ENCODE measurements at places on chromosomes 7 and 10. TPM values are rescaled to one million over a fixed set of nuclear protein-coding genes. Genes with fewer than 3 reads are reported as not detected.

Gene TDRD1
- total RNA-seq: not detected

Gene SFRP4
- total RNA-seq: not detected

Gene ASL
- total RNA-seq: 47.9 TPM

Gene SCART1
- total RNA-seq: 0.29 TPM

DNA sequence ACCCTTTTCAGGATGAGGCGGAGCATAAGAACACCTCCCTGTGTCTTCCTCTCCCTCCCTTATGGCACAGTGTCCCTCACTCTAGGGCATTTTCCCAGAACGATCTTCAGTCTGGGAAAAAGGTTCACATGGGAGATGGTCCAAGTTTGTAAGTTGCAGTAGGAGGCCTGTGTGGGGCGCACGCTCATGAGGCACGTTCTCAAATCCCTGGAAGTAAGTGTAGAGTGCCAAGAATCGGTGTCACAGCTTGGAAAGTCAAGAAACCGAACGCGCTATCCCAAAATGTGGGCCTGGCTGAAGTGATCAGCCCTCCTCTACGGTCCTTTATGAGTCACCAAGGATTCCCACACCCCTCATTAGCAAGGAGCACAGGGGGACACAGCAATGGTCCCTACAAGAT lies 23.9 kb upstream of the SMARCD3 start:
- H3K27ac ChIP-seq: no peak overlapping the region
- DNase-seq: no peak
- H3K27me3 ChIP-seq: no peaks in the 10 kb centered on the region
- H3K4me3 ChIP-seq: no peak overlapping the region
- H3K36me3 ChIP-seq: no peaks in the 10 kb centered on the region
- no peaks in the 10 kb centered on the region for H3K4me1 ChIP-seq

- no peaks in the 10 kb centered on the region for H3K4me1 ChIP-seq
- H3K4me3 ChIP-seq: no peak overlapping the region
- no peaks in the 10 kb centered on the region for H3K27me3 ChIP-seq
- H3K27ac ChIP-seq: no peak overlapping the region
- H3K36me3 ChIP-seq: no peaks in the 10 kb centered on the region
- no peak for DNase-seq
These were observed 26.0 kb downstream of the PTPRN2 start for GRCh38 chr7:158561659-158562058.

- no peak overlapping the region for H3K4me3 ChIP-seq
- peaks cover 2% of the 10 kb centered on the region for H3K4me1 ChIP-seq
- H3K27ac ChIP-seq: no peak overlapping the region
- no peak for DNase-seq
- no peaks in the 10 kb centered on the region for H3K27me3 ChIP-seq
These were observed 171.4 kb downstream of the PTN start for GRCh38 chr7:137172105-137172590.

- H3K27ac ChIP-seq: no peak overlapping the region
- no peak overlapping the region for H3K4me3 ChIP-seq
- no peaks in the 10 kb centered on the region for H3K27me3 ChIP-seq
- no peaks in the 10 kb centered on the region for H3K36me3 ChIP-seq
- H3K4me1 ChIP-seq: no peaks in the 10 kb centered on the region
These were observed 64.5 kb upstream of the NFE2L3 start for GRCh38 chr7:26087321-26088091.

- no peak overlapping the region for H3K27ac ChIP-seq
- no peak for DNase-seq
- no peaks in the 10 kb centered on the region for H3K27me3 ChIP-seq
- peaks cover 4% of the 10 kb centered on the region for H3K4me1 ChIP-seq
These were observed 25.9 kb downstream of the STEAP4 start for GRCh38 chr7:88280801-88281200.

DNA sequence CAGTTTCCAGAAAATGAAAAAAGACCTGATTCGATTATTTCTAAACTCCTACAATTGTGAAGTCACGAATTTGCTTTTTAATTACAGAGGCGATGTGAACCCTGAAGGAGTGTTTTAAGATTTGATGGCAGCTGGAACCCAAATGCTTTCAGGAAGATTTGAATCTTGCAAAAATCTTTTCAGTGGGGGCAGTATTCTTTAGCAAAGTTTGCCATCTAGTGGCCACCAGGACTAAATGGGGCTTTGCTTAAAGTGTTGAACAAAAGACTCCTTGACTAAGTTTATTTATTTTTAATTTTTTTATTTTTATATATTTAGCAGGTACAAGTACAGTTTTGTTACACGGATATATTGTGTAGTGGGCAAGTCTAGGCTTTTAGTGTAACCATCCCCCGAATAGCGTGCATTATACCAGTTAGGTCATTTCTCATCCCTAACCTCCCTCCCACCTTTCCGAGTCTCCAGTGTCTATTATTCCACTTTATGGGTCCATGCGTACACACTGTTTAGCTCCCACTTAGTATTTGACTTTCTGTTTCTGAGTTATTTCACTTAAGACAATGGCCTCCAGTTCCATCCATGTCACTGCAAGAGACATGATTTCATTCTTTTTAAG lies 98.8 kb downstream of the CACNB2 start:
- H3K36me3 ChIP-seq: no peaks in the 10 kb centered on the region
- peaks cover under 1% of the 10 kb centered on the region for H3K4me1 ChIP-seq
- no peak for DNase-seq
- H3K4me3 ChIP-seq: no peak overlapping the region

DNA sequence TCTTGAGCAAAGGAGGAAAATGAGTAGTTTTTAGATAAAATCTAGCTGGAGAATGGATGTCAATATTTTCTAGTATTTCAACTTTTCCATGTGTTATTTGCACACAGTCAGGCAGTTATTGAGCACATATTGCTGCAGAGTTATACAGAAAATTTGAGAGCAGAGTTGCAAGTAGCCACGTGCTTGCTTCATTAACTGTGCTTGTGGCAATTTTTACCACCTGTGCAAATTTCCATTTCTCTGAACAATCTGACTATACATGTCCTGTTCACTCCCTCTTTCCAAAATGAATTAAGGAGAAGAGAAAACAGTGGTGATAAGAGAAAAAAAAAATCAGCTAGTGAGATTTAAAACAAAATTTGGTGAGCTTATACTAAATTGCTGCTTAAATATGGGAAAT lies 178.5 kb downstream of the TAX1BP1 start:
- no peaks in the 10 kb centered on the region for H3K27me3 ChIP-seq
- H3K27ac ChIP-seq: no peak overlapping the region
- DNase-seq: no peak
- peaks cover 11% of the 10 kb centered on the region for H3K4me1 ChIP-seq
- H3K4me3 ChIP-seq: no peak overlapping the region
- H3K36me3 ChIP-seq: no peaks in the 10 kb centered on the region

GRCh38 chr7:140674899-140675701 lies 2.4 kb downstream of the ADCK2 start:
- peak; percentile 74 for DNase-seq
- peaks cover 5% of the 10 kb centered on the region for H3K36me3 ChIP-seq
- H3K4me1 ChIP-seq: peaks cover 2% of the 10 kb centered on the region
- H3K27me3 ChIP-seq: no peaks in the 10 kb centered on the region

DNA sequence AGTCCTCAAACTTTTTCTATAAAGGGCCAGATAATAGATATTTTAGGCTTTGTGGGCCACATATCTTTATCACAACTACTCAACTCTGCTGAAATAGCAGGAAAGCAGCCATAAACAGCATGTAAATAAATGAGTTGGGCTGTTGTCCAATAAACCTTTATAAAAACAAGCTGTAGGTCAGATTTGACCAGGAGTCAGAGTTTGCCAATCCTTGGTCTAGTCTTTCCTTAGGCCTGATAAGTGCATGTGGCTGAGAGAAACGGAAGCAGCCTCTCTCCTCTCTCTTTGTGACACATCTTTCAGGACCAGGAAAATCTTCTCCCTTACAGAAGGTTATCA lies 724.5 kb downstream of the GRID1 start:
- peaks cover 12% of the 10 kb centered on the region for H3K4me1 ChIP-seq
- no peak overlapping the region for H3K27ac ChIP-seq
- no peak overlapping the region for H3K4me3 ChIP-seq

DNA sequence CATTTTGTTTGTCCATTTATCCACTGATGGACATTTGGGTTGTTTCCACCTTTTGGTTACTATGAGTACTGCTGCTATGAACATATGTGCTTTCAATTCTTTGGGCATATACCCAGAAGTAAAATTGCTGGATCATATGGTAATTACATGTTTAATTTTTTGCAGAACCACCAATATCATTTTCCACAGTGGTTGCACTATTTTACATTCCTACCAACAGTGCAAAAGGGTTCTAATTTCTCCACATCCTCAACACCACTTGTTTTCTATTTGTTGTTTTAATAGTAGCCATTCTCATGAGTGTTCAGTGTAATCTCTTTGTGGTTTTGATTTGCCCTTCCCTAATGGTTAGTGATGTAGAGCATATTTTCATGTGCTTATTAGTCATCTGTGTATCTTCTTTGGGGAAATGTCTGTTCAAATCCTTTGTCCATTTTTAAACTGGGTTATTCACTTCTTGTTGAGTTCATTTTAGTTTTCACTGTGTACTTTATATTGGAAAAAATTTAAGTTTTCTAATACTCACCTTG lies 101.9 kb downstream of the HIBADH start:
- no peak for DNase-seq
- no peak overlapping the region for H3K4me3 ChIP-seq
- no peak overlapping the region for H3K27ac ChIP-seq
- no peaks in the 10 kb centered on the region for H3K4me1 ChIP-seq

- no peaks in the 10 kb centered on the region for H3K27me3 ChIP-seq
- H3K4me3 ChIP-seq: no peak overlapping the region
- no peak for DNase-seq
- H3K36me3 ChIP-seq: no peaks in the 10 kb centered on the region
- no peak overlapping the region for H3K27ac ChIP-seq
These were observed 25.3 kb downstream of the VPS41 start for GRCh38 chr7:38883706-38884105.
